ENCODE measurements at places on chromosomes 3 and 15.
A peak's percentile ranks its signal among the peaks of the same experiment; 100 is the strongest.

GRCh38 chr3:159852821-159853505 lies 135.7 kb upstream of the IL12A start:
- DNase-seq: no peak

DNA sequence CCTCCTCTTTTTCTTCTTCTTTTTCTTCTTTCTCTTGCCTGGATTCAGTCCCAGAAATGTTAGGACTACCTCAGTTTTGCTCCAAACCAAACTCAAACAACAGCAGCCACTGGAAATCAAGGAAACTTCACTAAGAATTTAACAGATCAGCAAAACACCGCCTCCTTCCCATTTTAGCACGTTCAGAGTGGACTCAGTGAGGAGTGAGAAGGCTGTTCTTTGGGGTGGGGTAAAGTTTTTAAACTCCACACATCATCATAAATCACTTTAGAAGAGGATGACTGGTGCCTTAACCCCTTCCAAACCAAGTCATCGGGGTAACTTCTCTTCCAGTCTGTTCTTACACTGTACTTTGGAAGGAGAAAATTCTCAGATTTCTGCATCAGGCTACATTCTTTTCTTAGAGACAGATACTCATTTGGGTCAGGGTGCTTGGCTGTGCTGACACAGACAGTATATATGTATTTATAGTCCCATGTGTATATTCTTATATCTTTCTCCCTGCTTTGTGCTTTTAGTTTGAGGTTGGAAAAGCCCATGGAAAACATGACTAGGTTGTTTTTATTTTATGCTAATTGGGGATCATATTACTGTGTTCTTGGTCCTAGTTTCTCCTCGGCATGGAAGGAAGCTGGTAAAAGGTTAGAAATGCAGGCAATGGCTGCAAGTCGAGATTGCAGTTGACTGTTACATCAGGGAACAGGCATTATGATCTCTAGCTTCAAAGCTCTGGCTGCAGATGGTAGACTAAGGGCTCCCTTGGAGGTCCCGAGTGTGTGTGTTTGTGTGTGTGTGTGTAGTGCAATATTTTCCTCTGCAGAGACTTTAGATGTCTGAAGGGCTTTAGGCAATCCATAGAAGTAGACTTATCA lies at the start of gene CCDC80:
CCDC80 (minus strand) TSS at position 214 of the 872 bp plus-strand sequence. CDS start 1,238 bp downstream, outside the sequence.
- peak; percentile 39 for DNase-seq

- no peak for DNase-seq
These were observed 84.0 kb downstream of the DUT start for GRCh38 chr15:48415036-48415886.

DNA sequence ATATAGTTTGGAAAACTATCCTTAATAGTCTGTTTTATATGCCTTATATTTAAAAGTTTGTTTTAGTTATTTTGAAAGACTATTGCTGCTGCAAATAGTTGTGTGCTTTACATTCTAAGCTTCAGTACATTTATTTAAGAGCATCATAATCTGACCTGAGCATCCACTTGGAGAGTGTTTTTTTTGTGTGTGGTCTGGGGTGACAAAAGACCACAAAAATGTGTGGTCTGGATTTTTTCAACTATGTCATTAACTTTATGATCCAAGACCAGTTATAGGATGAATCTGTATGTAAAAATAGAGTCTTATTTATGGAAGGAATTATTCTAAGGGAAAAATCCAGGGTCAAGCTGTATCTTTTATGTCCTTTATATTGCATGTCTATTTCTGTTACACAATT lies 77.4 kb downstream of the SLTM start:
- no peak for DNase-seq

- DNase-seq: no peak
These were observed 47.3 kb downstream of the TLE3 start for GRCh38 chr15:70050441-70050840.

DNA sequence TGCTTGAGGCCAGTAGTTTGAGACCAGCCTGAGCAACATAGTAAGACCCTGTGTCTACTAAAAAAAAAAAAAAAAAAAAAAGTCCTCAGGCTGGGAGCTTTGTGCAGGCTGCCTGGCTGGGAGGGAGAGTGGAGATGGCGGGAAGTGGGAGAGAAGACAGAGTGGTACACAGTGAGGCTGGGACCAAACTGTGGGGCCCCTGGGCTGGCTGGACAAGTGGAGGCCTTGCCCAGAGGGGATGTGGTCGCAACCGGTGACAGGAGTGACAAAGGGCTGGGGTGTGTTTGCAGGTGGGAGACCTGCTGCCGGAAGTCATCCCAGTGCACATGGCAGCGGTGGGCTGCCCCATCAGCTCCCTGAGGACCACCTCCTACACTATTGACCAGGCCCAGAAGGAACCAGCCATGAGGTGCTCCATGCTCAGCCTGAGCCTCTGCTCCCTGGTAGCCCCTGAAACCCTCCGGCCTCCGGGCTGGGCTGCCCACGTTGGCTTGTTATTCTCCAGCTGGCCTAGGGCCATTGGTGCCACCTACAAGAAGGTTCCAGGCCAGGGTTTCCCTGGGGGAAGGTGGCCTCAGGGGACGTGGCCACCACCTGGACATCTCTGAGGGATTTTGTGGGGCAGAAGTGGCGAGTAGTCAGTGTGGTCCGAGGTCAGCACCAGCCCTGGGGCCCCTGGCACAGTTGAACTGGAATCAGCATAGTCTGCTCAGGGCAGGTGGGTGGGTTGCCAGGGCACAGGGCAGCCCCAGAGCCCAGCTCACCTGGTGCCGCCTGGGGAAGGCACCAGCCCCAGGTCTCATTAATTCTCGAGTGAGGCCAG lies 22.7 kb downstream of the ACAA1 start:
- no peak for DNase-seq

GRCh38 chr15:22888120-22888859 lies 49.8 kb downstream of the NIPA2 start:
- peak; percentile 88 for DNase-seq

DNA sequence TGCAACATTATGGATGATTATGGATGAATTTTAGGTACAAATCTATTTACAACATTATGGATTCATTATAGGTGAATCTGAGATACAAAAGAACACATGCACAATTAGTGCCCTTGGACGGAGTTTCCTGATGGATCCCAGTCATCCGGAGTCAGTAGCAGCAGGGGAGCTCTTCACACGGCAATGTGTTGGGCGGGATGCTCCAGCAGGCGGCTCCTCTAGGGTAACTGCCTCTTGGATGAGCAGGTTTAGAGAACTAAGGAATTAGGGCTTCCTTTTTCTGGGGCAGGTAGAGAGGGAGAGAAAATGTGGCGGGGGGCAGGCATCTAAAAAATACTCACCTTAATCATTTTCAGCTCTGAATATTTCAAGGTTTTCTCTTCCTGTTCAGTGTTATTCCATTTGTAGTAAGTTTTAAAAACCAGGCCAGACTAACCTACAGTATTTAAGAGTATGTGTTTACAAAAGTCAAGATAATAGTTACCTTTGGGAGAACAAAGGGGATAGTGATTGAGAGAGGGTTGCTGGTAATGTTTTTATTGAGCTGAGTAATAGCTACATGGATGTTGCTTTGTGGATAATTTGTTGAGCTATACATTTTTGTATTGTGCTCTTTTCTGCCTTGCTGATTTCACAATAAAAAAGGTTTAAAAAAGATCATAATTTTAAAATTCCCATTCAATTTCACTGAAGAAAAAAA lies 27.4 kb upstream of the GOLM2 start:
- DNase-seq: no peak

- DNase-seq: no peak
These were observed at the start of gene DNASE1L3 for GRCh38 chr3:58210761-58211460. TSS of gene DNASE1L3 (minus strand) at chr3:58210972. CDS start at chr3:58210906, 66 bp downstream.

DNA sequence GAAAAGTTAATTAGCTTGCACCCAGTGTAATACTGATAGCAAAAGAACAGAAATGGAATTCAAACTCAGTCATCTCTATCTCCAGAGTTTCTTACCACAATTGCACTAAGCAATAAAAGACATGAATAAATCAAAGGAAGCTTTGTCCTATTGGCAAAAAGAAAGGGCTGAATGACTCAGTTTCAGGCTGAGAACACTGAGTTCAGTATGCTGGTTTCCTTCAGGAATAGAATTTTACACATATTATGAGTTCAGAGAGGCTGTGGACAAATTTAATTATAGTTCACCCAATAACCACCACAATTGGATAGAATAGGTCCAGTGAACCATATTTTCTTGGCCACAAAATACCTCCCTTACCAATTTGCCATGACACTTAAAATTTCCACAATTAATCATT lies 249.7 kb downstream of the KCNMB2 start:
- DNase-seq: no peak

- no peak for DNase-seq
These were observed 22.7 kb downstream of the ZIC4 start for GRCh38 chr3:147383617-147384016.

DNA sequence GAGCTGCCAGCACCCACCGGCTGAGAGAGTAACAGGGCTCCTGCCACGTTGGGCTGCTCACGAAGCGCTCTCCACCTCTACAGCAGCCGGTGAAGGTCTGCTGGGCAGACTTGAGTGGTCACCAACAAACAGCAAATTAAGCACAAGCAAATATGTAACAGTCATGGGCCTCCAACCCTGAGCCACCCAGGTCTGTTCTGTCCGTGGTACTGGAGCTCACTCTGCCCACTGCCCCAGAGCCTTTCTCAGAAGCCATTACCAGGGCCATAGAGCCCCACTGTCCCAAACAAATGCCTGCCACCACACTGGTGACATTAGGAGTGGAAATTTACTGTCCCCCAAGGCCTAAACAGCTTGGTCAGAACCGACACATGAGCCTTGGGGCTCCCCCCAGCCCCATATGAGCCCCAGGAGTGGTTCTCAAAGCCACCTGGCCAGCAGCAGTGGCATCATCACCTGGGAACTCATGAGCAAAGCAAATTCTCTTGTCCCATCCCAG lies 56.6 kb downstream of the LRIG1 start:
- no peak for DNase-seq

GRCh38 chr3:18623220-18623619 lies 198.1 kb upstream of the SATB1 start:
- no peak for DNase-seq

DNA sequence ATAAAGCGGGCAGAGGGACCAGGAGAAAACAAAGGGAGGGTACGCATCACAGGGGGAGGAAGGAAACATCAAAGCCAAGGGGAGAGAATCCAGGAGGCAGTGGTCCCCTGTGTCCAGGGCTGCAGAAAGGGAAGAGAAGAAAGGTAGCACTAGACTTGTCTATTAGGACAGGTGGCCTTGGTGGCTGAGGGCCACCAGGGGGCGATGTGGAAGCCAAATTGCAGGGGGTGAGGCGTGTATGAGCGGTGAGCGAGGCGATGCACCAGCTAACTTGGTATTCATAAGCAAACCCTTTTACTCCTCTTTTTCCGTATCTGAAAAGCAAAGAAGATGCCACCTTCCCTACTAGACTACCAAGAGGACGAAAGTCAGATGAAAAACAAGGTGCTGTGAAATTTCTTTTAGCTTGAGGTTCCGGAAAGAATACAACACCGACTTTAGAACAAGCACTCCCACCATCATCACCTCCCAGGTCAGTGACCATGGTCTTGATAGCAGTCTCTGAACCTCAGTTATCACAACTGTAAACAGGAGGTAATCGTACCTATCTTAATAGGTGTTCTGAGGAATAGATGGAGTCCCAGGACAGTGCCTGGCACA lies 654.4 kb upstream of the ADAMTS9 start:
- DNase-seq: peak; percentile 33

Measured in suppressor macrophage treated with lipopolysaccharide for 1 hour (primary cell).